Left ventricle myocardium inferior (tissue), 1 donor: ENCODE measurements at places on chromosomes 12 and 14. TPM values are rescaled to one million over a fixed set of nuclear protein-coding genes. Genes with fewer than 3 reads are reported as not detected.

DNA sequence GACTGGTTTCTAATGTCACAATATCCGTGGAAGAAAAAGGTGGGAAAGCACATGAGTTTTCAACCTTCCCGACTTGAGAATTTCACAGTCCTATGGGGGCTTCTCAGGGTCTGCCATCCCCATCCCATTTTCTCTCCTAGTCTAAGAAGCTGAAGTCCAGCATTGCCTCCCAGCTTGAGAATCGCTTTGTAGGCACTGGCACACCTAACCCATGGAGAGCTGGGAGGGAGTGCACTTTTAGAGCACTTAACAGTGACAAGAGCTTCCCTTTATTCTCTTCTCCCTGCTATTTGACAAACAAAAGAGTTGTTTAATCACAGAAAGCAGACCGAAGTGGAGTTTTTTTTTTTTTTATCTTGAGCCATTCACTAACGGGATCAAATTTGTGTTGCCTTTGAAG, 22.8 kb upstream of the SRRM4 start:
- no peaks in the 10 kb centered on the region for H3K4me1 ChIP-seq
- H3K4me3 ChIP-seq = no peak overlapping the region
- peaks cover 57% of the 10 kb centered on the region for H3K27me3 ChIP-seq
- no peak for DNase-seq
- no peak overlapping the region for H3K27ac ChIP-seq

- no peaks in the 10 kb centered on the region for H3K27me3 ChIP-seq
- peak; percentile 72 for DNase-seq
- H3K27ac ChIP-seq = peak overlapping the region; percentile 92
Measured at GRCh38 chr12:113299619-113300237, 35.2 kb downstream of the SLC8B1 start.

- H3K4me3 ChIP-seq = no peak overlapping the region
- H3K27ac ChIP-seq = no peak overlapping the region
Measured at GRCh38 chr12:94705676-94706075, 55.3 kb upstream of the TMCC3 start.

- no peak for DNase-seq
- peaks cover 17% of the 10 kb centered on the region for H3K36me3 ChIP-seq
- H3K4me3 ChIP-seq = no peak overlapping the region
- H3K27me3 ChIP-seq = no peaks in the 10 kb centered on the region
Measured at GRCh38 chr14:102279688-102280348, 25.1 kb downstream of the MOK start.

The UNC119B gene
- total RNA-seq = 11.5 TPM

- H3K27ac ChIP-seq = no peak overlapping the region
- no peak overlapping the region for H3K4me3 ChIP-seq
- no peak for DNase-seq
Measured at GRCh38 chr12:66118240-66118891, 12.2 kb downstream of the LLPH start.

The FOXG1 gene
- total RNA-seq = not detected
